Thyroid gland (tissue), 4 donors: ENCODE measurements at places on chromosomes 12 and 14.

GRCh38 chr12:32062881-32063280 is 43.8 kb upstream of the BICD1 start:
- DNase-seq, result no peak

GRCh38 chr12:86228656-86229055 is 27.5 kb downstream of the MGAT4C start:
- no peak for DNase-seq

DNA sequence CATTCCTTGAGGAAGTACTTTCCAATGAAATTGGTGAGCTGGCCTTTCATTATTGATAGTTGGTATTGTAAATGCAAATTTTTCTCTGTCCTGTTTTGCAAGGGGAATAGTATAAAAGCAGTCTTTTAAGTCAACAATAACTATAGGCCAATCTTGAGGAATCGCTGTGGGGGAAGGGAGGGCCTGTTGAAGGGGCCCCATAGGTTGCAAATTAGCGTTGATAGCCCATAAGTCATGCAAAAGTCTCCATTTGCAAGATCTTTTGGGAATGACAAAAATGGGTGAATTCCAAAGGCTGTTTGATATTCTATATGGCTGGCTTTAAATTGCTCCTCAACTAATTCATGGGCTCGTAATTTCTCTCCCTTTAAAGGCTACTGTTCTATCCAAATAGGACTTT is 143.6 kb downstream of the TMEM117 start:
- no peak for DNase-seq

DNA sequence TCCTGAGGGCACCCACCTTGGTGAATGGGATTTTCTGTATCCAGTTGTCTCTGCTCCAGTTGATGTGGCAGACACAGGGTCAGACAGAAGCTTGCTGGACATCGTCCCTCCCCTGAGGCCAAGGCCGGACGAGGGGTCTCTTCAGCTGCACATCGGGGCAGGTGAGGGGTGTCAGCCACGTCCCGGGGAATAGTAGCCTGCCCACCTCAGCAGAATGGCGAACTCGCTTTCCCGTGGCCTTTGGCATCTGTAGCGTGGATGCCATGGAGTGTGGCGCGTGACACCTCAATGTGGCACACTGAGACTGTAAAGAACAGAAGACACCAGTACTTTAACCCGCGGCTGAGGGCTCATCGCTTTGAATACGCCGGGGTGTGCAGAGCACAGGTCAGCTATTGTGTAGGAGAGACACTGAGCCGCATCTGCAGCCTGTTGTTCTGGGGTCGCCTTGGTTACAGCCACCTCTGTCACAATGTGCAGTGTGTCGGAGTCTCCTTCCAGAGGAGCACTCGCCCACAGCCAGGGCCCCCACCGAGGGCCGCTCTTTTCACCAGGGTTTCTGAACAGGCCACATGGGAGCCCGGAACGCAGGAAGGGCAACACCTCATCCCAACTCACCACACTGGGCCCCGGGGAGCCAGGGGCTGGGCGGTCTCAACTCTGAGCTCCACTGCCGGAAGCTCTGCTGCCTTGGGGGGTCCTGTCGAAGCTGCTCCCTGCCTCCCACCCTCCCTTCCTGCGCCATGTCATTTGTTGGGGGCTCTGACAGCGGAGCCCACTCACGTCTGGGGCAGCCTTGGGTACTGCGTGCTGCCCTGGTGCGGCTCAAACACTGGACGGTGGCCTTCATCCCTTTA is 77.0 kb downstream of the ADGRD1 start:
- DNase-seq, result no peak

GRCh38 chr12:117890644-117891043 is 78.1 kb downstream of the KSR2 start:
- DNase-seq, result no peak

DNA sequence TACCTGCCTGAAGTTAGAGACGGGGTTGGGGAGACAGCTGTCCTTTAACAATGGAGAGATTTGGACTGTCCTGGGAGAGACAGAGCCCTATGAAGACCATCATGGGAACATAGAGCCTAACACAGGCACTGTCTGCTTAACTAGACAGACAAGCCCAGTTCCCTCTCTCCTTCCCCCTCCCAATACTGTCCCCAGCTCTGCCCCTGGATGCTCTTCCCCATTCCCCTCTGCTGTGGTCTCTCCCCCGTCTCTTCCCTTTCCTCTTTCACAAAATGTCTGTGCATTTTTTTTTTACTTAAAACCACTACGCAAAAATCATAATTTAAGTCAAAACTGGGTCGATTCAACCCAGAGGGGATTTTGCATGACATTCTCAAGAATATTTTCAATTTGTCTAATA is 232.9 kb downstream of the CHST11 start:
- no peak for DNase-seq

DNA sequence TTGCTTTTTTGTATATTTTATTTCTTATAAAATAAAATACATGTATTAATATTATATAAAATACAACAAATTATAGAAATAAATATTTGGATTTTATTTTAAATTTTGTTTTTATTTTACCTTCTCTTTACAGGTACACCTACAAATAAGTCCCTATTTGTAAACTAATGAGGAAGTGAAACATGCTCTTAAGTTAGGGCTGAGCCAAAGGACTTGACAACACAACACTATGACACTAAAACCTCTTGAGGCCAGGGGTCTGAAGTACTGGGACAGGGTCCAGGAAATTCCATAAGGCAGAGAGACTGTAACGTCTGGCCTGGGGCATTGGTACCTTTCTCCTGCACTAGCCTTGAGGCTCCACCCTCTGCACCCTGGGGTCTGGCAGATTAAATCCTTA is 293.2 kb downstream of the FOXN3 start:
- DNase-seq, result no peak

DNA sequence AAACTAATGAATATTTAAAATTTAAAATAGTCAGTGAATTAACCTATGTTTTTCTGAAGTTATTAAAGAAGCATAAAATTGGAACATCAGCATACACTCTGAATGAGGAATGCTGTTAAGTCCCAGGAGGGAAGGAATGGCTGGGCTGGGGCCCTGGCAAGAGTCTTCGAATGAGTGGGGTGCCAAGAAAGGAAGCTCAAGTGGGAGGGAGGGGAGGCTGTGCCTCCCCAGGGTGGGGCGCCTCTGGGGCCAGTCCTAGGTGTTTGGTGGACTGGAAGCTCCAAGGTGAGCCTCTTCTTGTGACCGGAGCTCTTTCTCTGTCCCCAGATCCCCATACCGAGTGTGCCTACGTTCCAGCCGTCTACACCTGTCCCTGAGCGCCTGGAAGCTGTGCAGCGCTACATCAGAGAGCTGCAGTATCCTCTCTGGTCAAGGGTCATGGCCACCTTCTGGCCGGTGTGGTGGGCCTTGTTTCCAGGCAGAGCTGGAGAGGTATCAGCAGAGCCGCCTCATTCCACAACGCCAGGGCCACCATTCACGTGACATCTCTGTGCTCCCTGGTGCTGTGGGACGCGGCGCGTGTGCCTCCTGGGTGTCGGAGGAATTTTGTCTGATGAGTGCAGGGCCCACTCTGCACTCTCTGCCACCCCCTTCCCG is 8.5 kb downstream of the VASH1 start:
- DNase-seq, result no peak

GRCh38 chr14:87522575-87522974 is 470.4 kb downstream of the GALC start:
- no peak for DNase-seq

DNA sequence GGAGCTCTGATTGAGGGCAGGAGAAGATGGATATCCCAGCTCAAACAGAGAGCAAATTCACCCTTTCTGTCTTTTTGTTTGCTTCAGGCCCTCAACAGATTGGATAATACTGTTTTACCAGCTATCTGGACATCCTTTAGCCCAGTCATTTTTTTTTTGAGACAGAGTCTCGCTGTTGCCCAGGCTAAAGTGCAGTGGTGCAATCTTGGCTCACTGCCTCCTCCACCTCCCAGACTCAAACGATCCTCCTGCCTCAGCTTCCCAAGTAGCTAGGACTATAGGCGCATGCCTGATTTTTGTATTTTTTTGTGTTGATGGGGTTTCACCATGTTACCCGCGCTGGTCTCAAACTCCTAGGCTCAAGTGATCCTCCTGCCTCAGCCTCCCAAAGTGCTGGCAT is 40.8 kb downstream of the ARF6 start:
- DNase-seq, result no peak
